ENCODE measurements at places on chromosomes 5 and 9. TPM values are rescaled to one million over a fixed set of nuclear protein-coding genes. Genes with fewer than 3 reads are reported as not detected.
A peak's percentile ranks its signal among the peaks of the same experiment; 100 is the strongest.

GRCh38 chr9:127494304-127494702, 43.0 kb downstream of the LRSAM1 start:
- H3K4me3 ChIP-seq: no peak overlapping the region
- H3K27me3 ChIP-seq: no peaks in the 10 kb centered on the region
- peaks cover 20% of the 10 kb centered on the region for H3K4me1 ChIP-seq
- peaks cover 26% of the 10 kb centered on the region for H3K36me3 ChIP-seq
- DNase-seq: no peak
- peak overlapping the region; percentile 65 for H3K27ac ChIP-seq

LIFR gene
- total RNA-seq: 46.0 TPM

TMEM171 gene
- total RNA-seq: 4.5 TPM

GABRA6 gene
- not detected for total RNA-seq

DNA sequence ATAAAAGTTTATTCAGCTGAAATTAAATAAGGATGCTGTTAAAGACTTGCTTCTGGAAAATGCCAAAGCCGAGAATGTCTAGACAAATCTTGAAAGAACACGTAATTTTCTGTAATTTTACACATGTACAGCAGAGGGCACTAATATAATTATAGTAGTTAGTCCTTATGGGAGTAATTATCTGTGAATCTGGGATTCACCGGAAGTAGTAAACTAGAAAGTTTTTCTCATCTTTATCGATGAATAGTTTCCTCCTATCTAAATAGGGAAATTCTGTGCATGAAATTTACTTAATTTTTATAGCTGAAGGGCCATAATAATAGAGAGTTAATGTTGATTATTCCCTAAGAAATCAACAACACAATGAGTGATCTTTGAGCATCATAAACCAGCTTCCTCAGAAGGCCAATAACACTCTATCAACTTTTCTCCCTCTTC, 18.4 kb upstream of the CNTLN start:
- H3K4me3 ChIP-seq: no peak overlapping the region
- H3K4me1 ChIP-seq: no peaks in the 10 kb centered on the region
- H3K27me3 ChIP-seq: no peaks in the 10 kb centered on the region

Data from SJSA1 (cell line).